Activated CD4-positive, alpha-beta memory T cell treated with anti-CD3 and anti-CD28 coated beads for 36 hours (primary cell): ENCODE measurements at places on chromosomes 7 and 10. TPM values are rescaled to one million over a fixed set of nuclear protein-coding genes. Genes with fewer than 3 reads are reported as not detected.

Gene ADAMTS14
- not detected for total RNA-seq

Gene FAM25A
- total RNA-seq = not detected

- DNase-seq = no peak
Observed at GRCh38 chr10:43354879-43355380, 16.5 kb upstream of the FXYD4 start.

Gene GPRIN2
- not detected for total RNA-seq

Gene UPK3B
- total RNA-seq = 0.65 TPM

Gene GHRHR
- not detected for total RNA-seq

Gene CCDC3
- total RNA-seq = 0.34 TPM

Gene SYNPO2L
- not detected for total RNA-seq

GRCh38 chr10:122103592-122103991 lies 114.6 kb downstream of the TACC2 start:
- DNase-seq = no peak

Gene PTPRN2
- 0.64 TPM for total RNA-seq

DNA sequence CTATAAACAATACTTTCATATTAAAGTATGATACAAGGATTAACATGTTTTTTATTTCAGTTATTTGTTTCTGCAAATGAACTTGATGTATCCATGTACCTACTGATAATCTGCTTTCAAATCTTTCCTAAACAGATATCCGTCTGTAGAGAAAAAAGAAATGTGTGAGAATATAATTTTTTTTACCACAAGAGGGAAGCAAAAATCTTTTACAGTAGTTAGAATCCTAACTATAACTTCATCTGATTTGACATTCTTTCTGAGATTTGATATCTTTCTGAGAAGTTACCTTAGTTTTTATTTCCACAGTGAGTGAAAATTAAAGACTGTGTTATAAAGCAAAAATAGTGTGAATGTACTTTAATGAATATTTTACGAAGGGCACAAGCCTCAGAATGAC lies 203.9 kb upstream of the PCLO start:
- no peak for DNase-seq

GRCh38 chr7:33373195-33373594 lies 243.8 kb downstream of the BBS9 start:
- DNase-seq = no peak

DNA sequence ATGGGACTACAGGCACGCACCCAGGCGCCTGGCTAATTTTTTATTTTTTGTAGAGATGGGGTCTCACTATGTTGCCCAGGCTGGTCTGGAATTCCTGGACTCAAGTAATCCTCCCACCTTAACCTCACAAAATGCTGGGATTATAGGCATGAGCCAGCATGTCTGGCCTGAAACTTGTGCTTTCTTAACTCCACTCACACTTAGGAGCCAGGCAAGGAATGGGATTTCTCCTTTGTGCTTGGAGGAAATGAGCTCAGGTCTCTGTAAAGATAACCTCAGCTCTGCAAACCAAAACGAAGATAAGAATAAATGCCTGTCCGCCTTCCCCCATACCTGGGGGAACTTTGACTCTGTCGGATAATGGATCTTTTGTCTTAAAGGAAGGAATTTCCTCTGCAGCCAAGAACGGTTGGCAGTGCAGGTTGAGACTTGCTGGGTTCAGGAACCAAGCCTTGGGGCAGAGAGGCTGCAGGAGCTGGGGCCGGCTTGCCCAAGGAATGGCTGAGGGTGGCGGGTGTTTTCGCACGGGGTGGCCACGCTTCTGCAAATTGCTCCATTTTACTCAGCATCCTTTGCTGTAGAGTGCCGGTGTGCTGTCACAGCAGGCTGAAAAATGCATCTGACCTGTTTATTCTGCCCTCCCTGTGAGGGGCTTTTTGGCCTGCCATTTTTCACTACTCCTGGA lies 174.2 kb downstream of the KIAA1217 start:
- no peak for DNase-seq

- DNase-seq = no peak
Observed at GRCh38 chr7:33420311-33420940, 291.1 kb downstream of the BBS9 start.

DNA sequence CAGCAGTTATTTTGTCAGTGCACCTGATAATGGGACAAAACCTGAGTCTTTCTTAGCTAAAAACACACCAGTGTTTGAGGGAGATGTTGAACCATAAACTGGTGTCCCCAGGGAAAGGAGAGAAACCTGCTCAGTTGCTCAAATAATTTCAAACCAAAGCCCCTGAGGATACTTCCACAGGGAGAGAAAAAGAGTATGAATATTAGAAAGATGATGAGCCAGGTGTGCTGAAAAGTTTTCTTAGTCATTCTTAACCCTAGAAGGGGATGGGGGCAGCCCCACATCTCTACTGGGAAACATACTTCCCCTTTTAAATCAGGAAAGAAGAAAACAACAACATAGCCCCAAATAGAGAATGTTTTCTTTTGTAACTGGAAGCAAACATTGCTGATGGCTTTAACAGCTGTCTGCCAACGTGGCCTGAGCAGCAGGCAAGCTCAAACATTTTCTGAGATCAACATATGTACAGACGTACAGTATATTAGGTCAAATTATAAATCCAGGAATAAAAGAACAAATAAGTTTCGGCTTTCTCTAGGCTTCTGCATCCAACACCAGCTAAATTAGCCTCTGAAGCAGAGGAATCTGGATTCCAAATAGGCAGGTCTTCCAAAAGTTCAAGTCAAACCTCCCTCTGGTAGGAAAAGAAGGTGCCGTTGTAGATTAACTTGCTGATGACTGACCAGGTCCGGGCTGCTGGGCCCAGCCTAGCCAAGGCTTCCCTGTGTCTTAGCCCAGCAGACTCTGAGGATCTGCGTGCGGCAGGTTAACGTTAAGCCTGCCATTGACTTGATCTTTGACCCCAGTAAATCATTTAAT lies 30.5 kb upstream of the FBXW4 start:
- DNase-seq = no peak

- no peak for DNase-seq
Observed at GRCh38 chr7:90688810-90689209, 92.7 kb downstream of the CDK14 start.

DNA sequence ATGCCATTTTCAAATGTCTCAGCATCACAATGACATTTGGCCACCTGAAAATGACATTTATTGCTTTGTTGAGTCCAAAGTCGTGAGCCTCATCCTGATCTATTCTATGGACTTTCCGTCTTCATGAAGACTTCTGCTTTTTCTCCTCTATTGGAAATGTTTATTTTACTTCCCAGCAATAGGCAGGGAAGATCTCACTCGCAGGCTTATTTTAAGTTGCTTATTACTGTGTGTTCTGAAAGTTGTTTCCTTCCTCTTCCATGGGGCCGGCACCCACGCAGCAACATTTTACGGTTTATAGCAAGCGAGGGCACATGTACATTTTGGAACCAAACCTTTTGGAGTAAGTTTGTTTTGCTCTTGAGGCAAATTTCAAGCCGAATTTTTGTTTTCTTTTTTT lies 221.0 kb upstream of the KLF6 start:
- no peak for DNase-seq

DNA sequence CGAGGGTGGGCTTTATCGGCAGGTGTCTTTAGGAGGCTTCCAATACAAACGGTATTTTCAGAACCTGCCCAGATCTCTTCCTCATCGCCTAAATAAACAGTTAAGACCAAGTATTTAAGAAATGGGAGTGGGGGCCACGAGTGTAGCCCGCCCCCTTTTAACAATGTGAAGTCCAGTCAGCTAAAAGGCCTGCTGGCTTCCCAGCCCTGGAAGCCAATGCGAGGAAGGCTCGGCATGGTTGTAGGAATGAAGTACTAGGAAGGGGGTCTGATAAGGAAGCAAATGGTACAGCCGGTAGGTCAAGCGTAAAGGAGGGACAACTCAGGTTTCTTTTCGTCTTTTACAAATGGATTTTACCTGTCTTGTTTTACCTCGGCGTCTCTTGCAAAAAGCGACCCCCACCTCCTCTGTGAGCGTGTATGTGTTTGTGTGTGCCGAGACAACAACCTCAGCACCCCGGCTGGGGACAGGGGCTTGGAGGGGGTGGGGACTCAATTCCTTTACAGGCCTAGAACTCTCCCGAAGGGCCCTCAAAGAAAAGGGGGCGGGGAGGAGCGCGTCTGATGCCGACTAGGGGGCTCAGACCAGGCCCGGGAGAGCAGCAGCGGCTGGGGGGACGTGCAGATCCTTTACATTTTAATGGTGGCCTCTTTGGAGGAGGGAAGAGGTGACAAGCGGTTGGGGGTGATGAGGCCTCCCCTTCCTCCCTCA lies 147.6 kb downstream of the GPR85 start:
- peak; percentile 52 for DNase-seq

GRCh38 chr7:95582578-95583293 lies 13.6 kb downstream of the PDK4 start:
- DNase-seq = no peak
